ENCODE measurements at places on chromosomes 12 and 14. TPM values are rescaled to one million over a fixed set of nuclear protein-coding genes. Genes with fewer than 3 reads are reported as not detected.
A peak's percentile ranks its signal among the peaks of the same experiment; 100 is the strongest.

UBC gene
- 1,496 TPM for total RNA-seq

DNA sequence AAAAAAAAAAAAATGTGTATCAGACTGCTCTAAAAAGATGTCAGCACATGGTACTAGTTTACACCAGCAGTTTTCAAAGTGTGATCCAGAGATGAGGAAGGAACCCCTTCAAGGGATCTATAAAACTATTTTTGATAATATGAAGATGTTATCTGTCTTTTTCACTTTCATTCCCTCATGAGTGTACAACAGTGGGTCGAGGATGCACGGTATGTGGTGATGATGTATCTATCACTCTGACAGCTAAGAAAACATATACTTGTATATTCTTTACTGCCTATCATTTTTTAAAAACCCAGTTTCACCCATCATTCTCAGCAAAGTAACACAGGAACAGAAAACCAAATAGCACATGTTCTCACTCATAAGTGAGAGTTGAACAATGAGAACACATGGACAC is 12.4 kb downstream of the DUSP16 start:
- H3K27me3 ChIP-seq: no peaks in the 10 kb centered on the region
- no peaks in the 10 kb centered on the region for H3K36me3 ChIP-seq
- H3K4me1 ChIP-seq: no peaks in the 10 kb centered on the region

GRCh38 chr12:103780093-103780440 is 61.0 kb downstream of the NT5DC3 start:
- DNase-seq: peak; percentile 21
- no peak overlapping the region for H3K4me3 ChIP-seq
- H3K36me3 ChIP-seq: no peaks in the 10 kb centered on the region
- no peak overlapping the region for H3K27ac ChIP-seq

HAL gene
- not detected for total RNA-seq

LMNTD1 gene
- total RNA-seq: 0.13 TPM

KLRC2 gene
- total RNA-seq: not detected

GRCh38 chr14:69715725-69716477 is 51.0 kb upstream of the SRSF5 start:
- peaks cover 38% of the 10 kb centered on the region for H3K4me1 ChIP-seq
- no peaks in the 10 kb centered on the region for H3K27me3 ChIP-seq
- H3K27ac ChIP-seq: peak overlapping the region; percentile 96
- peak; percentile 76 for DNase-seq

GRCh38 chr14:96486705-96487104 is 15.5 kb upstream of the PAPOLA start:
- no peak overlapping the region for H3K27ac ChIP-seq
- no peak for DNase-seq
- no peaks in the 10 kb centered on the region for H3K27me3 ChIP-seq
- H3K4me3 ChIP-seq: no peak overlapping the region
- no peaks in the 10 kb centered on the region for H3K36me3 ChIP-seq
- H3K4me1 ChIP-seq: no peaks in the 10 kb centered on the region

TPH2 gene
- total RNA-seq: not detected

- DNase-seq: no peak
- peaks cover 5% of the 10 kb centered on the region for H3K4me1 ChIP-seq
- no peak overlapping the region for H3K4me3 ChIP-seq
These were observed 34.7 kb downstream of the CCDC92 start for GRCh38 chr12:123937707-123938591.

ABHD12B gene
- not detected for total RNA-seq

GRCh38 chr14:85701763-85702162 is 171.8 kb downstream of the FLRT2 start:
- no peaks in the 10 kb centered on the region for H3K4me1 ChIP-seq
- H3K4me3 ChIP-seq: no peak overlapping the region
- no peaks in the 10 kb centered on the region for H3K27me3 ChIP-seq
- no peaks in the 10 kb centered on the region for H3K36me3 ChIP-seq

DNA sequence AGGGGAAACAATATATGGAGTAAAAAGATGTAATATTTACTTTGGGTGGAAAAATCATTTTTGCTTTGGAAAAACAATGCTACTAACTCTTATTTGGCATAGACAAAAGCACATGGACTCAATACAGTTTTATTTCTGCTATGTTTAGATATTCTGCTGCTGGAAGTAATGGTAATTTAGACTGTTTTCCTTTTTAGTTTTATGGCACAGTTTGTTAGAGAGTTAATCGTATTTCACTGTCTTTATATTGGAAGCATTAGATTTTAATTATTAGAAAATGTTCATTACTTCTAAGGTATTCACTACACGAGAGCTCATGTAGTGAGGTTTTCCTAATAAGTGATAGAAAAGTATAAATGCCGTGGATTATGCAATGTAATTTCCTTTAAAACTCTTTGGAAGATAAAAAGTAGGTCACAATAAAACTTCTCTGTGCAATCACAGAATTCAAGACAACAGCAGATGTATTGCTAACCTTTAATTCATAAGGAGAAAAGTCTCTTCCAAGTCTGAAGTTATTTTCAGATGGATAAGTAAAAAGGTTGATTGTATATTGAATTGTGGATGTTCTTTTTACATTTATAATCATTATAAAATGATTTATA is 851.8 kb downstream of the TMTC2 start:
- no peak overlapping the region for H3K27ac ChIP-seq
- no peaks in the 10 kb centered on the region for H3K4me1 ChIP-seq
- no peaks in the 10 kb centered on the region for H3K27me3 ChIP-seq
- no peak overlapping the region for H3K4me3 ChIP-seq
- no peak for DNase-seq

NPFF gene
- total RNA-seq: not detected

OLR1 gene
- total RNA-seq: 6.3 TPM

RNASE7 gene
- not detected for total RNA-seq

GRCh38 chr12:32151086-32151485 is 44.4 kb downstream of the BICD1 start:
- peak; percentile 9 for DNase-seq
- H3K4me3 ChIP-seq: no peak overlapping the region
- H3K36me3 ChIP-seq: no peaks in the 10 kb centered on the region
- peaks cover 8% of the 10 kb centered on the region for H3K4me1 ChIP-seq

Measured in GM23248 (cell line).